AG04449 (cell line): ENCODE measurements at places on chromosomes 2 and 18.

GRCh38 chr2:106782681-106783080, 103.3 kb downstream of the ST6GAL2 start:
- no peak for DNase-seq

DNA sequence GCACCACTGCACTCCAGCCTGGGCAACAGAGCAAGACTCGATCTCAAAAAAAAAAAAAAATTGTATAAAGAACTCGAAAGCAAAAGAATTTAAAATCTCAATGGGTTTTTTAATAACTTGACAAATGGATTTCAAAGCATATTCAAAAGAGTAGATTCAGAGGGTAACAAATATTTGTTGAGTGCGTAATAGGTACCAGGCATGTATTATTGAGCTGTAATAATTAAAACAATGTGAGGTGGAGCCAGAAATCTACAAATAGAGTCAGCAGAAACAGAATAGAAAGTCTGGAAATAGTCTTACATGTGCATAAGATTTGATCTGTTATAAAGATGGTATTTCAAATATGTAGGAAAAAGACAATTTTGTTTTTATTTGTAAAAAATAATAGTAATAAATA, 19.1 kb upstream of the RAB11FIP5 start:
- no peak for DNase-seq

DNA sequence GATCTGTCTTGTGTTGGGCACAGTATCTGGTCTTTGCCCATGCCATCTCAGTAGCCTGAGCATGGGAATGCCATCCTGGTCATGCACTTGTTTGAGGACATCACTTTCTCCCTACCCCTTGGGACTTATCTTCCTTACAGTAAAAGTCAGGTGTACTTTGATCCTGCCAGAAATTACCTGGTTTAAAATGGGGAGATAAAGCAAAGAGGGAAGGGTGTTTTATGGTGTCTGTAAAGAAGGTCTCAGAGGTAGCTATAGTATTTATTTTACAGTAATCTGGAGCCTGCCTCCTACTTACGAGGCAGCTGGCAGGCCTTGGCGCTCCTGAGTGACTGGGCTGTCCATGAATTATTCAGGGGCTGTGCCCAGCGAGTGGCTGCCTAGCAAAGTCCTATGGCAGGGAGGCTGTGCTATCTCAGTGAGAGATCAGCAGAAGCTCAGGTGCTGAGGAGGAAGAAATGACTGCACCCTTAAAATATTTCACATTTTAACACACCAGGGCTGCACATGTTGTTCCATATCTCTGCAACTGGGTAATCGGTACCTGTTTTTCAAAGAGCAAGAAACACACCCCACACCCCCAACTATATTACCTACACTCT, 93.9 kb downstream of the SPTBN1 start:
- DNase-seq, result no peak

- DNase-seq, result no peak
Observed at GRCh38 chr18:63152096-63152495, 167.5 kb downstream of the BCL2 start.

GRCh38 chr2:158199928-158200650, 98.4 kb downstream of the UPP2 start:
- DNase-seq, result no peak

GRCh38 chr2:128258218-128258617, 60.5 kb downstream of the HS6ST1 start:
- DNase-seq, result no peak

GRCh38 chr2:238713198-238713826, 134.6 kb upstream of the TWIST2 start:
- no peak for DNase-seq

- DNase-seq, result no peak
Observed at GRCh38 chr2:175844169-175844568, 157.9 kb downstream of the LNPK start.

GRCh38 chr2:10526281-10527000, 78.3 kb upstream of the ODC1 start:
- DNase-seq, result no peak

- DNase-seq, result no peak
Observed at GRCh38 chr2:99743146-99743545, 253.3 kb upstream of the REV1 start.

GRCh38 chr2:1162768-1163584, 212.3 kb downstream of the SNTG2 start:
- no peak for DNase-seq

DNA sequence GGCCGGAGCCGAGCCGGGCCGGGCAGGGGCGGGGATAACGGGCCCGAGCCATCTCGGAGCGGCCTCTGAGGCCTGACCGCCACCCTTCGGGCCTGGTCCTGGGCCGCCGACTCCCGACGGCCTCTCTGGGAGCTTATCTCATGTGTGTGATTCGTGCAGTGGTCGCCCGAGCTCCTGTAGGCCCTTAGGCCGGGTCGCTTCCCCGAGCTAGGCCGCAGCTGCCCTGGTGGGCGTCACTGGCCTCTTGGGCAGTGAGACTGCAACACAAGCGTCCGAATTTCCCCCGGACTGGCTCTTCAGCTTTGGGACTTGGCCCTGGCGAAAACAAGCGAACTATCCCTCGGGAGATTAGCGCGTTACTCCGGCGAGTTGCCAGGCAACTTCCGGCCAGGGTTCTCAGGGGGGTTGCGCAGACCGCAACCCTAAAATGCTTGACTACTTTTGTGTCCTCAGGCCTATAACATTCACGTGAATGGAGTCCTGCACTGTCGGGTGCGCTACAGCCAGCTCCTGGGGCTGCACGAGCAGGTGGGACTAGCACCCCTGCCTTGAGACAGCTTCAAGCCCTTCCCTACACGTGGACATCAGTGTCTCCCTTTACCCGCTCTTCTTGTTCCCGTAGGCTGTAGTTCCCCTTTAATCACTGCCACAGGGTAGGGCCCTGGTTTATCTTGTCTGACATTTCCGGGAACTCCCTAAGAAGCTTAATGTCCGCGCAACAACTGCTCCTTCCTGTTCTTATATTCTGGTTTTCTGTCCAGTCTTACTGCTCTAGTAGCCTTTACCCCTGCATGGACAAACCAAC, 602 bp downstream of the SNX17 start:
- no peak for DNase-seq

- DNase-seq, result no peak
Observed at GRCh38 chr18:74496508-74497323, 553 bp downstream of the CNDP2 start.

GRCh38 chr18:13303756-13304364, 85.3 kb downstream of the LDLRAD4 start:
- no peak for DNase-seq

DNA sequence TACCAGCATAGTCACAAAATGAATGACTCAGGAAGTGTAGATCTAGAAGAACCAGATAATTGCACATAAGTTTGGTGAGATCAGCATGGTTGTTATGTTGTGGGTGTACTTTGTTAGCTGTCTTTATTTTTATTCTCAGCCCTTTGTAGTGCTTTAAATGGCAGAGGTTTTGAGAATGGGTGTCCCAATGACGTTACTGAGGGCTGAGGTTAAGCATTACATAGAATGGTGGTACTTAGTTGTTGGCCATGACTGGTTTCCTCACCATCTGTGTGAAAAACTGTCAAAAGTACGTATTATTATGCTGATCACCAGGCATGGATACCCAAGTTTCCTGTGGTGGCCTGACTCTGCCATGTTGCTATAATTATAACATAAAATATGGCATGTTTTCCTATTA, 165.8 kb downstream of the UBE2E3 start:
- DNase-seq, result no peak

DNA sequence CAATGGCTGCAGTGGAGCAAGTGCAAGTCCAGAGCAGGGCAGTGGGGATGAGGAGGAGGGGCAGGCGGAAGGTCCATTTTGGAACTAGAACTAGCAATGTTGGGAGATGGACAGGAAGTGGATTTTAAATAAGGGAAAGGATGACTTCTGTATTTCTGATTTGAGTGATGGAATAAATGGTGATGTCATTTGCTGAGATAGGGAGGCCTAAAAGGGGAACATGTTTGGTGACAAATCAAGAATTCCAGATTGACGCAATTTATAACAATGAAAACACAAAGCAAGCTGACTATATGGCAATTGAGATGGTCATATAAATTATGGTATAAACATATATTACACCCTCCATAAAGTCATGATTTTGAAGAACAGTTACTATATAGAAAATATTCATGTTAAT, 209.3 kb downstream of the SS18 start:
- no peak for DNase-seq

GRCh38 chr2:219296631-219297391, 12.4 kb downstream of the PTPRN start:
- DNase-seq, result no peak

DNA sequence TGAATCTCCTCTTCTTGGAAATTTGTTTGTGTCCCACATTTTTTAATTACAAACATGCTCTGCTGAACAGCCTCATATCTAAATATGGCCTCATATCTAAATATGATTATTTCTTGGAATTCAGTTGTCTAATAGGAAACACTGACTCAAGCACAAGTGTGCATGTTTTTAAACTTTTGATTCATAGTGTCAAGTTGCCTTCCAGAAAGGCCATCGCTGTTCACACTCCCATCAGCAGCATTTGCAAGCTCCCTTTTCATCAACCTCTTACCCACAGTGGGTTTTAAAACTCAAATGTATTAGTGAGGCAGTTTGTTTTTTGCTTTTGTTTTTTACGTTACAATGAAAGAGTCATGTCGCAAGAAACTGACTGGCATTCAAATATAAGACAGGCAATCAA, 65.2 kb upstream of the SMAD2 start:
- no peak for DNase-seq

DNA sequence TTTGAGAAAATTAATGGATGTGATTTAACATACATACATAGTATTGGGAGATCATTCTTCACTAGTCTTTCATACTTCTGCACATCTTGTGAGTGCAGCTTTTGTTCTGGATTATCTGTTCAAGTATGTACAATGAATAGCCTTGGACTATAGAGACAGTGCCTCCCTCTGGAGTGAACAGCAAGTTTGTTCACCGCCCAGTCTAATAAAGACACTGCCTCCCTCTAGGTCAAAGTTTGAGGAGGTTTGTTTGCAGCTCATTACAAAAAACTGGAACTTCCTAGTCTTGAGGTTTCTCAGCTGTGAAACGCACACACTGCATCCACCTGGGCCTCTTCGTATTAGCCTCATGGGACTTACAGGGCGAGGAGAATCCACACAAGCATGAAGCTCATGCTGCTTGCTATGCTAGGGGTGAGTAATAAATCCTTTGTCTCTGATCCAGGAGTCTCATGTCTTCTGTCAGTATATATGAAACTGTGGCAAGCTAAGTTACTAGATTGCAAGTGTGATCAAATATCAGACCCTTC, 26.0 kb upstream of the LAPTM4A start:
- no peak for DNase-seq

- DNase-seq, result peak; percentile 99
Observed at GRCh38 chr2:68971591-68972231, 2.7 kb upstream of the GKN1 start.

DNA sequence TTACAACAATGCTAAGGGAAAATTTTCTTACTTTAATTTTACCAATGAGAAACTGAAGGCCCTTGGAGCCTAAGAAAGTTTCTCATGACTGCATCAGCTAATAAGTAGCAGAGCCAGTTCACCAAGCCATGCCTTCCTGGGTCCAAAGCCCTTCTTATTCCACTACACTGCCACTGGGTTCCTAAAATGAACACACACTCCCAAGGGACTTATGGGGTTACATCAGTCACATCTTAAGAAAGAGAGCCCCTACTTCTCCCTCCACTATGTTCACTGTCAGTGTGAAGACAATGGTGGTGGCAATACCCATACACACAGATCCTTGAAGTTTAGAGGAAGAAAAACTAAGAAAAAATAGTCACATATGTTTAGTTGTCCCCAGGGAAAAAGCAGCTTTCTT, 20.6 kb downstream of the MBD2 start:
- no peak for DNase-seq

DNA sequence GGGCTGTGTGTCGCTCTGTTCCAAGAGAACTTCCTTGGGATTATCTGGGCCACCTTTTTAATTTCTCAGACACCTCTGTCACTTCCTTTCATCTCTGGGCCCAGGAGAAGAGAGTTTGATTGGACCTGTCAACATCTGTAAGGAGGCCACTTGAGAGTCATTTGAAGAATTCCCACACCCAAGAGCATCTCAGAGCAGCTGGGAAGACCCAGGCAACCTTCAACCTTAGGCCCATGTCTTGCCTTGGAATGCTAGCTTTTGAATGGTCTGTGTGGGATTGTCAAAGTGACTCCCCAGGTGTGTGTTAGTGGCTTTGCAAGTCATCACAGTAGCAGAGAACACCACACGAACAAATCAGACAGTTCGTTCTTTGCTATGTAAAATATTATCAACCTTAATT, 280.3 kb downstream of the CYRIA start:
- no peak for DNase-seq

DNA sequence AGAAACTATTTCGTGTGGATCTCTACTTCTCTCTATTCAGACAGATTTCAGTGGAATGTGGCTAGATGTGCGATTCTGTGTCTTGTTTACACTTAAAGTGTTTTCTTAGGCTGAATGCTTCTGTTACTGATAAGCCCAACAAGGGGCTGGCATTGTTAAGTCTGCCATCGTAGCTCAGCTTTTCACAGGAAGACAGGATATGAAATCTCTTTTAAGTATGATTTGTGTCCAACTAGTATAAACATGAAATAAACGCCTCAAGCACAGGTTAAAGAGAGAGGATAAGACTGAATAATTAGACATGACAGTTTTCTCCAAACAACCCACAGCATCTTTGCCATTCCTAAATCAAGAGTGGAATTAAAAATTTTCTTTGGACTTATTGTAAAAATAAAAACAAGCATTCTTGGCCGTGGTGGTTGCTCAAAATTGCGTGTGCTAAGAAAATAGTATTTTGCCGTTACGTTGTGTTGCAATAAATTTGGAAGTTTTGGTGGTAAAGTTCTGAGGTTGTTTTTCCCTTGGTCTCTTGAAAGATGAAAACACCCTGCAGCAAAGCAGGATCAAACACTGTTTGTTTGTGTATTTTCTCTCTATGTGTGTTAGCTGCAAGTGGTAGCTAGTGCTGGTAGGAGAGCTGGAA, 1.0 kb downstream of the VIT start:
- DNase-seq, result no peak

GRCh38 chr18:27983780-27984179, 193.2 kb downstream of the CDH2 start:
- no peak for DNase-seq

GRCh38 chr18:41745166-41746049, 209.6 kb upstream of the PIK3C3 start:
- no peak for DNase-seq

DNA sequence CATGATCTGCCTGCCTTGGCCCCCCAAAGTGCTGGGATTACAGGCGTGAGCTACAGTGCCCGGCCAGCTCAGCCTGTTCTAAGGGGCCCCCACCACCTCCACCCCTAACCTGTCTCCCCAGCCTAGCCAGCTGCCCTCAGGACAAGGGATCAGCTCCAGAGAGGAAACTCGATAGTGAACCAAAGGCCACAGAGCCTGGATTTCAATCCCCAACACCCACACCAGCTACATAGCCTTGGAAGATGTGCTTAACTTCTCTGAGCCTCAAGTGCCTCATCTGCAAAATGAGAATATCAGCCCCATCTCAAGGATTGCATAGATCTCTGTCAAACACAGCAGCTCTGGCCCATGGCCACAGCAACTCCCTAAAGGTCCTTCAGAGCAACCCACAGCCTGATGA, 32.0 kb downstream of the BIN1 start:
- DNase-seq, result no peak
